ACHN (cell line): ENCODE measurements at places on chromosomes 1 and 21.

DNA sequence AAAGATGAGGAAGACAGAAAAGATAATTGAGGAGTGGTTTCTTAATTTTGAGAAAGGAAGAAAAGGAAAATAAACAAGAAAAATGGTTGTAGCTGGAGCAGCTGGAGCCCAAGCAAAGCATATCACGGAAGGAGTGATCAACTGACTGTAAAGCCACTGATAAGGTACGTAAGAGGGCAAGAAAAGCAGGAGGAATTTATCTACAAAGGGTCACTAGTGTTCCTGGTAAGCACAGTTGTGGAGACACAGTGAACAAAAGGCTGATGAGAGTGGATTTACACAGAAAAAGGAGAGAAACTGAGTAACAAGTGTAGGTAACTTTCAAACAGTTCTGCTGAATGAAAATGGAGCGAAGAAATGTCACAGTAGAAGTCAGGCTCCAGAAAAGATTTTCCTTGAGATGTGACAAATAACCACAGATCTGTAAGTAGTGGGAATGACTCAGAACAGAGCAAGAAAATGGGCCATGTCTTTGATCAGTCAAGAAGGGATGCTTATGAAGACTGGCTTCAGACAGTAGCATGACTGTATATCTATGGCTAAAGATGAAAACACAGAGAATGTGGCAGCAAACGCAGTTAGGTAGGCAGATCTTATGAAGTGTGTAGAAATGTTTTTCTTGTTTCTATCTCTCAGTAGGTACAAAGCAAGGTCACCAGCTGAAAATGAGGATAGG lies 45.6 kb upstream of the RBM34 start:
- DNase-seq: peak; percentile 13

- no peak for DNase-seq
Measured at GRCh38 chr21:26800001-26800400, 45.2 kb downstream of the ADAMTS1 start.

- DNase-seq: no peak
Measured at GRCh38 chr21:41783476-41784180, 16.8 kb upstream of the RIPK4 start.

GRCh38 chr1:22643381-22643780 lies at the start of gene C1QC:
Gene C1QC (plus strand): TSS chr1:22643633. CDS start chr1:22644024, 391 bp downstream.
- DNase-seq: no peak

- DNase-seq: no peak
Measured at GRCh38 chr1:109634771-109635750, 15.4 kb downstream of the AMPD2 start.

DNA sequence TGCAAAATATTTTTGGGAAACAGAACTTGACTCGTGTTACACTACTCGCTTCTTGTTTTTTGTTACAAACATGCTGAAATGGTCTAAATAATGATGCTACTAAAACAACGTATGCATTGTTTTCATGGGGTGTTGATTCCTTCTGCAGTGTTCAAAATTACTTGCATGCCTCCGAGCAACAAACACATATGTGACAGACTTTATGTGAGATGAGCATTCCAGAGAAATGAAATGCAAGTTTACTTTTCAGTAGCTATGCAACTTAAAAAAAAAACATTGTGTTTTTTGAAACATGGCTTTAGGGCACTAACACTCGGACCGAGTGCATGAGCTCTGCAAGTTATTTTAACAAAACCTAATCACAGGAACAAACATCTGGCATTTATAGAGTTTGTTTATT lies 84.8 kb downstream of the CAMTA1 start:
- DNase-seq: no peak

- DNase-seq: no peak
Measured at GRCh38 chr1:60963167-60963940, 119.0 kb upstream of the NFIA start.

DNA sequence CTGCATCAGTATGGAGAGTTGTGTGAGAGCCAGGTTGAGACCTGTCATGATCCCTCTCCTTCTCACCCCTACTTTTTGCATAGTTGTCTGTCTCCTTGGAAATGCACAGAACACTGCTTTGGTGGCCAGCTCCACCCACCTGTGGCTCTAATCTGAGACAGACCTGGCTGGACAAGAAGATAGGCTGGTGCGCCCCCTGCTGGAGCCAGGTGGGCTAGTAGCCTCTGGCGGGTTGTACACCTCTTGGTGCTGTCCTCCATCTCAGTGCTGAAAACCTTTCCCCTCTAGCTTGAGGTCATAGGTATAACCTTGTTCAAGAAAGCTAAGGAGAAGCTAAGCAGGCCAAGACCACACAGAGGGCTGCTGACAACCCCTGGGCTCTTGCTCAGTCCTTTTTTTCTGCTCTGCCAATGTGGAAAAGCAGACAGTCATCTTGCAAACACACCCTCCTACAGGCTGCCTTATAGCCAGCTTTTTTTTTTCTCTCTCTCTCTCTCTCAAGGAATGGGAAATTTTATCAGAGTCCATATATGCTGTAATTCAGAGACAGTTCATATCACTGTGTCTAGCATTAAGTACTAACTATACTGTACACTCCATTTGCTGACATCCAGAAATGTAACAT lies 58.8 kb upstream of the SPATA6 start:
- peak; percentile 67 for DNase-seq

- DNase-seq: no peak
Measured at GRCh38 chr1:64569411-64569810, 99.5 kb downstream of the CACHD1 start.

- DNase-seq: no peak
Measured at GRCh38 chr1:15885269-15885668, 37.8 kb downstream of the SPEN start.

DNA sequence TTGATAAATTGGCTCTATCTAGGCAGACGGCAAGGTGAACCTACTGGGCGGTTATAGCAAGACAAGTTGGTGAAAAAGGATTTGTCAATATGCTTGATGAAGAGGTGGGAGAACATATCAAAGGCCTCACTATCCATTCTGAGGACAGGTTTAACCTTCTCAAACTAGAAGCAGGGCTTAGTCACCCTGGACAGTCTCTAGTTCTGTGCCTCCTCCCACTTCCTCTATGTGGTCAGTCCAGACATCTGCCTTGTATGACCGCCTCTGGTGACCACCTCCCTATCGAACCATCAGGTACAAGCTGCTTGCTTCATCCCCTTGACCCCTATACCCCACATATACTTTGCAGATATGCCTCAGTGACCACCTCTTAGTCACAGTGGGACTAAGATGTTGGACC lies 2.3 kb upstream of the SCYL3 start:
- DNase-seq: no peak

- DNase-seq: no peak
Measured at GRCh38 chr1:161921990-161922389, 101.7 kb downstream of the OLFML2B start.
